ENCODE measurements at places on chromosomes 4 and X.
A peak's percentile ranks its signal among the peaks of the same experiment; 100 is the strongest.

DNA sequence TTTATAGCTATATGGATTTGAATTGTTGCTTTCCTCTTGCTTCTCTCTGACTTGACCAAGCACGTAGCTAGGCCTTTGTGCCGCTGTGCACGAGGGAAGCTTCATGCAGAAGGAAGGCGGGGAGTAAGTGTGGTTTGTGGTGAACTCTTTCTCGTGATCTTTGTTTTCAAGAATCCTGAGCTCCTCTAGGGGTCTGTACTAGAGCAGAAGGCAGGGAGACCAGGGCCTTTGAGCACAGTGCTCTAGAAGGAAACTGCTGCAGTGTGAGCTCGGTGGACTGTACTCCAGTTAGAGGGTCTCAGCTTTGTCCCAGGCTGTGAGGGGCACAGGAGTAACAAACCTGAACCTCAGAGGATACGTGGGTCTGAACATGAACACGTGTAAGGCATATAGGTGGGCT lies 49.0 kb downstream of the AGA start:
- no peak for DNase-seq

- no peak for DNase-seq
Measured at GRCh38 chrX:5617666-5618065, 611.0 kb downstream of the NLGN4X start.

DNA sequence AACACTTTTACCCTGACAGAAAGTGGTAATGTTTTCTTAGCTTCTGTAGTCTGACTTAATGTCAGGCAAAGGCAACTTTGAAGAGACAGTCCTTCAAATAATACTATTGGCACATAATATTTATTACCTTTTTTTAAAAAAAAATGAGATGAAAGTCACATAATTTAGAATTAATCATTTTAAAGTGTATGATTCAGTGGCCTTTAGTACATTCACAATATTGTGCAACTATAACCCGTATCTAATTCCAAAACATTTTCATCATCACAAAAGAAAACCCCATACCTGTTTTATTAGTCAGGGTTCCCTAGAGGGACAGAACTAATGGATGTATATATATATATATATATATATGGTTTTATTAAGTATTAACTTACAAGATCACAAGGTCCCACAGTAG lies 94.8 kb upstream of the TEX13A start:
- DNase-seq, result no peak

GRCh38 chr4:184280591-184281071 lies 63.0 kb upstream of the ENPP6 start:
- DNase-seq, result no peak

DNA sequence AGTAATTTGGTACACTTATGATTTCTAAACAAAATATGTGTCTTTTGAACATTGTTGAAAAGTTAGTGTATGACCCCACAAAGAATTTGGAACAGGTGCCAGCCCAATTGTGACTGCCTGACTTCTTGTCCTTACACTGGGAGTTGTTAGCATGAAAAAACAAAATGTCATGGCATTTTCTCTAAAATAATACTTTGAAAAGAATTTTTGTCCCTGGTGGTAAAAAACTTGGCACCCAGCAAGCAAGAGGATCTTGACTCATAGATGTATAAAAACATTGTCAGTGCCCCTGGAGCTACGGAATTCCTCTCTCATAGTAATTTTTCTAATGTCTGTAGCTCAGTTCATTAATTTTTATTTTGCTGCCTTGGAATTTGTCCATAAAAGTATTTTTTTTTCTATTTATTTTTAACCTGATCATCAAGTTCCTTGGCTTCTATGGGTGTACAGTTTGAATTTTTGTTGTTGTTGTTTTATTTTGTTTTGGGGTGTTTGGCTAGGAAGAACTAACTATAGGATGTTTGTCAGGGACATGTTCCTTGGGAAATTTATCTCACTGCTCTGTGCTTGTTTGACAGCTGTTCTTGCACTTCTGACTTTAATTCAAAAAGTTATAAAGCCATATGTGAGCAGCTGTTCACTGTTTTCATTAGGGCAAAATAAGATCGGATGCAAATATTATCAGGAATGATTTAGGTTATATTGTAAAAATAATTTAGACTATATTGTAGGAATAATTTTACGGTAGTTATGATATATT lies 95.4 kb upstream of the NUDT6 start:
- DNase-seq, result peak; percentile 45

Data from MG63 (cell line).